ENCODE measurements at places on chromosomes 5 and 9.

DNA sequence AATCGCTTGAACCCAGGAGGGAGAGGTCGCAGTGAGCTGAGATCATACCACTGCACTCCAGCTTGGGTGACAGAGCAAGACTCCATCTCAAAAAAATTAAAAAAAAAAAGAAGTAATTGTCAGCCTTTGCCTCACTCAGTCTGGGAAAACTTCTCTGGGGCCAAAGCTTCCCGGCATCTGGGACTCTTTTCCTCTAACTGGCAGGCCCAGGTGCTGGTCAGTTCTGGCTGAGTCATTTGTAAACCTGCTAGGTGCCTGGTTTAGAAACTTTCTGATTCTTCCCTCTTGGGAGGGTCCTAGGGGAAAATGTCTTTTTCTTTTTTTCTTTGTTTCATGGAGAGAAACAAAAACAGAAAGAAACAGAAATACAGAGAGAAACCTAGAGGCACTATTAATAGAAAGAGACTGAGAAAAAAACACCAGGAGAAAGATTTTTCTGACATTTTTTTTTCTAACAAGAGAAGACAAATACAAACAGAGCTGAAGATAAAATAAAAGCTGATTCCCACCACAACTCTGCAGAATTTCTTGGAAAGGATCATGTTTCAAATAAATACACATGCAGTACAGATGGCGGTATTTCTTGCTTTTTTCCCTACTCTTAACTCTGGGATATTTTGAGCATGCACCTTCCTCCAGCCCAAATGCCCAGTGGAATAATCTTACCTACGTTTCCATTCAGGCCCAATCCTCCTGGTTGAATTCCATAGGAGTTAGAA is 22.1 kb upstream of the UBAP2 start:
- DNase-seq, result no peak

DNA sequence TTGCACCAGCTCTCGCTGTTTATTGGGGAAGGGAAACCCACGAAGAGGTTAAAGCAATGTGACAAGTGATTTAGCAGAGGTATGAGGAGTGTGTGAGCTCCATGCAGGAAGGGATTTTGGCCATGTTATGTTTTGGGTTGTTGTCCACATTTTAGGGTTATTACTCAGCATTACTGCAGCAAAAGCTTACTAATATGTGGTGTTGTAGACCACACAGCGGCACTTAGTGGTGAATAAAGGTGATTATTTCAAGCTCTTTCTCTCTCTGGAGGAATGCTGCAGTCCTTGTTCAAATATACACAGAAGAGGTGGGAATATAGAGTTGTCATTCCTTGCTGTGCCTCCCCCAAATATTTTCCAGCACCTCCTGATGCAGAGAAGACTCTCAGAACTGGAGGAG is 29.7 kb upstream of the AKNA start:
- DNase-seq, result no peak

DNA sequence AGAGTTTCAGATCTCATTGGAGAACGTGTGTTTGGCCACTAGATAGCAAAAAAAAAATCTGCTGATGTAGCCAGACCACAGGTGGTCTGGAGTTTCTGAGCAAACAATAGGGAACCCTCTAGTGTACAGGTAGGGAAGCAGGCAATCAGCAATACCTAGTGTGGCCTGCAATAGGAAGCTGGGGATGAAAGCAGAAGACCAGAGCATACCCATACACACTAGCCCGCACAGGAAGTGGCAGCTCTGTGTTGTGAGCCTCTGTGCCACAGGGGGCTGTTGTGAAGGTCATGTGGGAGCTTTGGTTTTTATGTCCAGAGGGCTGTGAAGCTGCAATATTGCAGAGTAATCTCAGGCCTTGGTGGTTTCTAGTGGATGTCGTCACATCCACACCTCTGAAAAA is 81.2 kb downstream of the MTAP start:
- no peak for DNase-seq

- no peak for DNase-seq
These were observed 61.6 kb downstream of the COL27A1 start for GRCh38 chr9:114216976-114217375.

DNA sequence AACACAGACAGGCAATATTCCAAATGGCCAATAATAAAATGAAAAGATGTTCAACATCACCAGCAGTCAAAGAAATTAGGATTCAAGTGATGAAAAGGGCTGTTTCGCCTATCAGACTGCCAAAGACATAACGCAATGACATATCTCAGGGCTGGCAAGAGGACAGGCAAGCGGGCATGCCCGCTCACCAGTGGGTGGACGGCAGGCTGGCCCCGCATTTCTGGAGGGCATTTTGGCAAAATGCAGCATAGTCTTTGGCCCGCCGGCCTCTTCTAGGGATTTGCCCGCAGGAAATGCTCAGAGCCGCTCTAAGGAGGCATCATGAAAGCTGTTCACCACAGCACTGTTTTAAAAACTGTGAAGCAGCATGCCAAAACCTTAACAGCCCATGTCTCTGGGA is 1.4 kb upstream of the PPP1R26 start:
- no peak for DNase-seq

- DNase-seq, result no peak
These were observed 19.9 kb downstream of the NOTCH1 start for GRCh38 chr9:136525841-136526499.

DNA sequence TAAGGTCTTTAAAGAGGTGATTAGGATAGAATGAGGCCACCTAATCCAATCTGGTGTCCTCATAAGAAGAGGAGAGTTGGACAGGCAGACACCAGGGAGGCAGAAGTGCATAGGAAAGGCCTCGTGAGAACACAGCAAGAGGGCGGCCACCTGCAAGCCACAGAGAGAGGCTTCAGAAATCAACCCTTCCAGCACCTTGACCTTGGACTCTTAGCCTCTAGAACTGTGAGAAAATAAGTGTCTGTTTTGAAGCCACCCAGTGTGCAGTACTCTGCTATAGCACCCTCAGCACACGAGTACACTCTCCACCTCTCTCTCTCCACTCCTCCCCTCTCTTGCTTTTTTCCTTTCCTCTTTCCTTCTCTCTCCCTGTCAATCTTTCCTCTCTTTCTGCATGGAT is 26.8 kb downstream of the NIPAL4 start:
- DNase-seq, result no peak

GRCh38 chr5:17327048-17327625 is 109.7 kb downstream of the BASP1 start:
- DNase-seq, result no peak

GRCh38 chr9:109776391-109776790 is 3.6 kb upstream of the PALM2AKAP2 start:
- DNase-seq, result no peak

DNA sequence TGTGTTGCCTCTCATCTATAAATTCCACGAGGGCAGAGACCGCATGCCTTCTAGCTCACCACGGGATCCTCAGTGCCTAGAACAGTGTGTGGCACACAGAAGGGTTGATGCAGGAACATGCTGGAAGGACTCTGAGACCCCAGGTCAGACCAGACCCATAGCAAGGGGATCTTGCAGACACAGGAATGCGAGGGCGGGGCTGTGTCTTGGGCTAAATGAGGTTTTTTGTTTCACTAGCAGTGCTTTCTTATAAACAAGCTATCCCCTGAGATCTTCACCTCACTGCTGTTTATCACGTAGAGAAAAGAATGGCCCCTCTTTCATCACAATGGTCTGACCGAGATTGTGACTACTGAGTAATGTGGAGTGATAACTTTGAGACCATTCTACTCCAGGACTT is 122.4 kb downstream of the IRX2 start:
- no peak for DNase-seq

DNA sequence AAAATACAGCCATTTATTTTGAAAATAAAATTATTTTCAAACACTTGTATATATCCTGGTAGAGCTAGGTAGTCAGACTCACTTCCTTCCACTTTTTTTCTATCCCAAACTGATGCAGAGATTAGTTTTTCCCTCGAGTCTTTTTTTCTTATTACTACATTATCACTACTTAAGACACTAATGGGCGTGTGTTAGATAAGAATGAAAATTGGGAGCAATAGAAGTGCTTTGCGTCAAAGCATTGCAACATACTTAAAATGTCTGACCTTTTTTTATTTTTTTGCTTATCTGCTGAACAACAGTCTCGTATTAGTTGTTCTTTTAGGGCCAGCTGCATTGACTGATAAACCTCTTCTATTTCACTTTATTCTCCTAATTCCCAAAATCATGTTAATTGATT is 1278.7 kb downstream of the CDH12 start:
- DNase-seq, result no peak

DNA sequence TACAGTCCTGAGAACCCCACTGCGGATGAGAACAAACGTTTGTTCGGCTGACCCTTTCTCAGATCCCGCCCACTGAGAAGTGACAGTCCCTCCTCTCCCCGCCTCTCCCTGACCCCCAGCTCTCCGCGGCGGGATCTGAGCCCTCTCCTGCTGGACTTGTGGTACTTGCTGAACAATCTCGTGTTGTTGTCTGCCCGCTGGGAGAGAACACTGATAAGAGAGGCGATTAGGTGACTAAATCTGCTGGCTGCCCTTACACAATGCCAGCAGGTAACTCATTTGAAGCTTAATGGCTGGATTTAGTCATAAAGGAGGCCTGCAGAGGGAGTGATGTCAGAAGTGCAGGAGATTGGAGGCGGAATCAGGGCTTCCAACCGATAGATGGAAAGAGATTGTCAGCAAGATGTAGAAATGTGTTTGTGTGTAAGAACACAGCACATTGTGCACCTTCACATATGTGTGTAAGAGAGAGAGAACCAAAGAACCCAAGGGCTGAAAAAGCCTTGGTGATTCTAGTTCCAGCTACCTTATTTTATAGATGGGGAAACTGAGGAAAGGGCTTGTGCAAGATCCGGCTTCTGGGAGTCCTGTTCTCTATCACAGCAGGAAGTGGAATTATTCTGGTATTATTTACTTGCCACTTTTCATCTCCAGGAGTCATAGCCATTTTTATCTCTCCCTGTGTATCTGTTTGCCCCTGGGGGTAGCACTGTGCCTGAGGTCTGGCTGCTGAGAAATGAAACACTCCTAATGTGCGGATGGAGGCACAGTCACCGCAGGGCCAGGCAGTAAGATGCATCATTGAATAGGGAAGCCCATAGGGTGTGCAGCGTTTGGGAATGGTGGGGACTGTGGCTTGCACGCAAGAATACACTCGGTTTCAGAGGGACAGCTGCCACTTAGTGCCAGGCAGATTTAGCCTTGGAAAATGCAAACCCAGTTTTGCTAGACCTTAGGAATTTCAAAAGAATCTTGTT is 203.7 kb upstream of the MSX2 start:
- DNase-seq, result no peak

- DNase-seq, result no peak
These were observed 19.8 kb downstream of the ADAMTS2 start for GRCh38 chr5:179325296-179326031.

GRCh38 chr5:140550147-140551079 is 3.0 kb downstream of the EIF4EBP3 start:
- no peak for DNase-seq
